ENCODE measurements at places on chromosomes 3 and 15. TPM values are rescaled to one million over a fixed set of nuclear protein-coding genes. Genes with fewer than 3 reads are reported as not detected.
A peak's percentile ranks its signal among the peaks of the same experiment; 100 is the strongest.

Gene RLBP1
- not detected for total RNA-seq

Gene NRROS
- total RNA-seq: 5.7 TPM

Gene LSAMP
- not detected for total RNA-seq

Gene SLCO3A1
- 0.20 TPM for total RNA-seq

Gene SCN11A
- total RNA-seq: under 0.01 TPM

Gene RCN2
- total RNA-seq: 28.1 TPM

Gene DUOX1
- total RNA-seq: not detected

Gene GOLGA6L7
- total RNA-seq: not detected

GRCh38 chr3:30282154-30282696 lies 324.2 kb upstream of the TGFBR2 start:
- peak; percentile 84 for DNase-seq

GRCh38 chr15:63256433-63257274 lies 20.8 kb upstream of the APH1B start:
- DNase-seq: peak; percentile 78

GRCh38 chr3:18546632-18547031 lies 121.5 kb upstream of the SATB1 start:
- no peak for DNase-seq

DNA sequence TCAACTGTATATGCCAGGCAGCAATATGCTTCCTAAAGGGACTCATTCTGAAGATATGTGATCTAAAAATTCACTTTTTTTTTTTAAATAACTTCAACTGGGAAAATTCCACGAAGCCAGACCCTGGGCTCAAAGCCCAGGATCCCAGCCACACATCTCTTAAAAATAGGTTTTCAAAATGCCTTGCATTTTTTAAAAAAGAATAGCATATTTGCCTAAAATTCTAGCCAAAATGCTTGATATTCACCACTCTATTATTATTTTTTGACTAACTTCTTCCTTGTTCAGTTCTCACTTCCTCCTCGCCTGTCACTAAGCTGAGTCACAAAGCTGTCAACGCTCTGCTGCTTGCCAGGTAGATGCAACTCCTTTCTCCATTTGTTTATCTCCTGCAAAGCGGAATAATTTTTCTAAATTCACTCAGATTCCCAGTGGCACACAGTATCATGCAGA lies 28.0 kb upstream of the VGLL4 start:
- DNase-seq: peak; percentile 31

DNA sequence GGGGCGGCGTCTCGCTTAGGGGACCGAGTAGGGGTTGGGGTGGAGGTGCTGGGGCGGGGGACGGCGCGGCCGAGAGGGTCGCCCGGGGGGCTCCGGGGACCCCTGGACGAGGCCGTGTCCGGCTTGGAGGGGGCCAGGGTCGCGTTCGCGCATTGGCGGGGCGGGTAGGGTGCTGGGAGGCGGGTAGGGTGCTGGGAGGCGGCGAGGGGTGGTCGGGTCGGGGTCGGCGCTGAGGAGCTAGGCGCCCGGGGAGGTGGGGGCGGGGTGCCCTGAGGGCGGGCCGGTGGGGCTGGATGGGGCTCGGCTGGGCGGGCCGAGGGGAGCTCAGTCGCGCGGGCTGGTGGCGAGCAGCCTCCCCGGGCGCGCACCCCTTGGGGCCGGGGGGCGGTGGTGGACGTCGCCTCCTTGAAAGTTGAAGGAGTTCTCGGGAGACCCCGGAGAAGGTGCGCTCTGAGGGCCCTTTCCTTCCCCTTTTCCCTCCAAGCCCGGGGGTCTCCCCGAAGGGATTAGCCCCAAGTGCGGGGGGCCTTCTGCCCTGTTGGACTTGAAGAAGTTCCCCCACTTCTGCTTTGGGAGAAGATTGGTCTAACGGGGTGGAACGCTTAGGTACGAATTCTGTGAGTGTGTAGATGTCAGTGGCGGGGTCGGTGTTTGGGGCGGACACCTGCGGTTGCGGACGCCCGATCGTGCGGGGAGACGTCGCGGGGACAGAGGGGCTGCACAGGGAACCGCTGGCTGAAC lies 543 bp downstream of the MEF2A start:
- peak; percentile 45 for DNase-seq

DNA sequence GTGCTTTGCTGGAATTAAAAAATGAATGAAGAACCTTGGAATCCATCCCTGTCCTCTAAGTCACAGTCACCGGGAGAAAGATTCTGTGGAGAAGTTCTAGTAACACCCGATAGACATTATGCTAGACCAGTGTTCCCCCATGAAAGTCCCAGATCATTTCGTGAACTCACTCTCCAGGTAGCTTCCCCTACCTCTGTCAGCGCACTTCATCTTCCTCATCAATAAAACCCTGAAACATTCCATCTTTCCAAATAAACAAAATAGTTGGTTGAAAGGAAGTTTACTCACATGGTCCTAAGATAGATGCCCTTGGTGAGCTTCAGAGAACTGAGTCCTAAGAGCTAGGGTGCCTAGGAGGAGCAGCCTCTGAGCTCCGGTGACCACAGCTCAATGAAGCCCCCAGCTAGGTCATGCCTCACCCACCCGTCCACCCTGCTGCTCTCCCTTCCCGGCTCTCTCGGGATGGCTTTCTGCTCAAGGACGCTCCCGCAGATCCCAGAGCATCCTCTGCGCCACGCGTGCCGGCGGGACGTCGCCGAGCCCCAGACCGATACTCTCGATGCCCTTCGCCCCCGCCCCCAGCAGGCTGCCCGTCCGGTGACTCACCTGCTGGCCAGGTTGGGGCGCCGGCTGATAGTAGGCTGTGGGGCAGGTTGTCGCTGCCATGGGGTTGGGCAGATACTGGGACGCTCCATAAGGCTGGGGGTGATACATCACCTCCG lies 776 bp downstream of the VGLL3 start:
- DNase-seq: no peak

DNA sequence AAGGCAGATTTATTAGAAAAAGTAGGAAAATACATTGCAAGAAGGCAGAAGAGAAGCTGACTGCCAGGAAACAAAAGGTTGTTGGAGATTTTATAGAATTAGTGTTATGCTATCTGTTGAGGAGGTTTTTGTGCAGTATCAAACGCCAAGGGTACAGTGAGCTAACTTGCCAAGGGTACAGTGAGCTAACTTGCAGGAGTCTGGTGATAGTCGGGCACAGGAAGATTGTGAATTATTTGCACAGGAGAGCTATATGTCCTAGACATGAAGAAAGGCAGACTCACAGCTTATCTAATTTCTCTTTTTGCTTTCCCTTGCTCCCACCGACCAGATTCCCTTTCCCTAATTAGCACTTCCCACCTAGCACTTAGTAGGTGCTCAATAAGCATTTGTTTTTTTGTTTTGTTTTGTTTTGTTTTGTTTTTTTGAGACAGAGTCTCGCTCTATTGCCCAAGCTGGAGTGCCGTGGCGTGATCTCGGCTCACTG lies 2.7 kb upstream of the CSK start:
- no peak for DNase-seq

DNA sequence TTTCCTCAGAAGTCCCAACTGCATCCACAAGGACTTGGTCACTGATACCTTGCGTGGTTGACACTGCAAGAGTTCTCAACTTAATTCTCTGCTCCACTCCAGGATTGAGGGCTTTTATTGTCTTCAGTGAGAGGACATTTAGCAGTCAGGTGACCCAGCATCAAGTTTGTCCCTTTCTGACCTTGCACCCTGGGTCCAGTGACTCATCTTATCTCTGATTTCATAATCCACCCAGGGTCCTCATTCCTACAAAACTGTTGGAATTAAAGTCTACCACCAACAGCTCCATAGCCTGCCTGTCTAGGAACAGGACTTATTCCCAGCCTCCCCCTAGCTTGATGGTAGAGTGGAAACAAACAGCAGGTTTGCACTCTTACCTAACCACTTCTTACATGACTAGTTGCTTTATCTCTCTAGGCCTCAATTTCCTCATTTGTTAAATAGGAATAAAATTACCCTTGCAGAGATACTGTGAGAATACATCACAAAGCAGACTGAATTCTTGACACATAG lies 151.3 kb upstream of the LPP start:
- no peak for DNase-seq

- DNase-seq: peak; percentile 33
These were observed 124.4 kb upstream of the LIPC start for GRCh38 chr15:58307313-58307961.

GRCh38 chr15:81087066-81087465 lies 47.0 kb upstream of the CFAP161 start:
- DNase-seq: no peak

GRCh38 chr3:18579661-18580060 lies 154.5 kb upstream of the SATB1 start:
- DNase-seq: no peak

DNA sequence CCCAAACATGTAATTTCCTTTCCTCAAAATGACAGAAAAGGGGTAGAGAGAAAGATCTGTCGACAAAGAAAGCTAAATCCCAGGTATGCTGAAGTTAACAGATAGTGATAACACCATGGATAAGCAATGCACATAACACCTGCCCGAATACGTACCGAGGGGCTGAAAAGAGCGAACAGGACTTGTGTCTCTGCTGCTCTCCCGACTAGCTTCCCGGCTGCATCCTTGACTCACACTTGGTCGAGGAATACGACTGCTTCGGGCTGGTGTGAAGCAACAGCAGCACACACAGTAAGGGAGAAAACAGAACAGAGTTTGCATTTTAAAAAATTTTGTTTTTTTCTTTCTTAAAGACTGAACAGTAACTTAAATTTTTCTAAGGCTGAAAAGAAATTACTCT lies 136.4 kb downstream of the CLASP2 start:
- DNase-seq: no peak

- no peak for DNase-seq
These were observed 20.9 kb downstream of the ERICH6 start for GRCh38 chr3:150682824-150683223.

GRCh38 chr3:196620161-196620604 lies 19.3 kb upstream of the NRROS start:
- DNase-seq: peak; percentile 65

- DNase-seq: peak; percentile 91
These were observed 64.6 kb downstream of the SLCO2A1 start for GRCh38 chr3:133965013-133965570.
